Activated T-helper 1 cell treated with anti-CD3 and anti-CD28 coated beads, Interleukin-2, amount 50 U/mL, for 16 hours (primary cell): ENCODE measurements at places on chromosomes 13 and 19.
A peak's percentile ranks its signal among the peaks of the same experiment; 100 is the strongest.

- DNase-seq = peak; percentile 44
These were observed 25.7 kb downstream of the SLC8A2 start for GRCh38 chr19:47445937-47446402.

GRCh38 chr13:41939398-41939797 is 21.5 kb downstream of the VWA8 start:
- no peak for DNase-seq

GRCh38 chr19:47615714-47616113 is 6.8 kb downstream of the BICRA start:
- DNase-seq = no peak

DNA sequence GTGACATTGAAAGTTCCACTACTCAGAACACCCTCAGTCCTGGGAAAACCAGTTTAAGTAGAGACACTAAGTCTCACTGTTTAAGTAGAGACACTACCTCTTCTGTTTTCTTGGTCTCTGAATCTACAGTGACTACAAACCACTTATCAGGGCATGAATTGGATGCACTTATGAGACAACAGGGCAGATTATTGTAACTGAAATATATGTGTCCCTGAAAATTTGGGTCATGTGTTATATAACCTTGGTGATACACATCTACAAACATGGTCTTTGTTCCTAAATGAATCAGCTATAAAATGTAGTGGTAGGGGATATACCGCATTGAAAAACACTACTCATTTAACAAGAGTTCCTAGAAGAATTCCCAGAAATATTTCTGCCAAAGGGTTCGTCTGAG is 55.7 kb downstream of the SERP2 start:
- DNase-seq = no peak

- DNase-seq = no peak
These were observed 1.4 kb upstream of the SLC7A9 start for GRCh38 chr19:32870981-32871451.

DNA sequence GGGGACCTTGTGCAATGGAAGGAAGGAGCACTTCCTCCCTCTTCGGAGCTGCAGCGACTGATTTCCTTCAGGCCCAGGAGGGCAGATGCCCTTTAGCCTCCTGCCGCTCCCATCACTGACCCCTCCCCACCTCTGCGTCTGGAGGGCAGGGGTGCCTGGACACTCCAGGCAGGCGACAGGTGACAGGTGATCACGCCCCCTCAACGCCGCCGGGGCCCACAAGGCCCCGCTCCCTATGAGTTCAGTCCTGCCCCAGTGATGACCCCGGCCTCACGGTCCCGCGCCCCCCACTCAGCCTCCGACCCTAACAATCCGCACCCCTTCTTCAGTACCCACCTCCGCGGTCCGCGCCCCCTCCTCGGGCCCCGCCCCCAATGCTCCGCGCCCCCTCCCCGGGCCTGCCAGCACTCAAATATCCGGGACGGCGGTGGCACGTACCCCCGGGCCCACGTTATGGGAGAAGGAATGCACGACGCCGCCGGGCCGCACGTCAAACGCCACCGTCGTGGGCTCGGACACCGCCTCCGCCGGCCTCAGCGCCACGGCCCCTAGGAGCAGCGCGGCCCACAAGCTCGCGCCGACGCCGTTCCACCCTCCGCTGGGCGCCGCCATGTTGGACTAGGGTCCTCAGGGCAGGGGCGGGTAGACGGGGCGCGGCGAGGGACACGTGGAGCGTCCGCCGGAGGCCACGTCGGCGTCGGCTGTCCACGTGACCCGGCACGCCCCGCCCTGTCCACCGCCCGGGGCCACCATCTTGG is at the start of gene MYDGF:
Gene MYDGF, minus strand, starts transcription at position 620 of the 758 bp plus-strand sequence. Its CDS starts 8 bp downstream, at position 612.
- peak; percentile 89 for DNase-seq

DNA sequence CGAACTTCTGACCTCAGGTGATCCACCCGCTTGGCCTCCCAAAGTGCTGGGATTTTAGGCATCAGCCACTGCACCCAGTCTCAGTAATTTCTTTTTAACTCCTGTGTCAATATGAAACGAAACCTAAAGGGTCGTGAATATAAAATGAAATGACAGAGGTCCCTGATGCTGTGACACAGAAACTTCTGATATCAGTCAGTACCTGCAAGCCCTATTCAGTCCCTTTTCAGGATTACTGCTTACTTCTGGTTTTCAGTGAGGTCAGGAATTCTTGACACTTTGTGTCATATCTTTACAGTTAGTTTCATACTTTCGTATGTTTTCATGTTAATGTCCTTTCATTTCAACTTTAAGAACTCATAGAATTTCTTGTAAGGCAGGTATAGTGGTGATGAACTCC is 58.7 kb downstream of the RNF17 start:
- DNase-seq = no peak
